ENCODE measurements at places on chromosomes 16 and 17. TPM values are rescaled to one million over a fixed set of nuclear protein-coding genes. Genes with fewer than 3 reads are reported as not detected.
A peak's percentile ranks its signal among the peaks of the same experiment; 100 is the strongest.

MYO15A gene
- 1.8 TPM for total RNA-seq

CHD9NB gene
- total RNA-seq = not detected

ABI3 gene
- total RNA-seq = 7.1 TPM

CDC6 gene
- 0.83 TPM for total RNA-seq

CDRT15 gene
- total RNA-seq = not detected

NOTUM gene
- not detected for total RNA-seq

NPB gene
- 0.27 TPM for total RNA-seq

SLC9A5 gene
- total RNA-seq = 6.1 TPM

GRCh38 chr16:51153577-51154031 is 2.5 kb upstream of the SALL1 start:
- DNase-seq = no peak

DNA sequence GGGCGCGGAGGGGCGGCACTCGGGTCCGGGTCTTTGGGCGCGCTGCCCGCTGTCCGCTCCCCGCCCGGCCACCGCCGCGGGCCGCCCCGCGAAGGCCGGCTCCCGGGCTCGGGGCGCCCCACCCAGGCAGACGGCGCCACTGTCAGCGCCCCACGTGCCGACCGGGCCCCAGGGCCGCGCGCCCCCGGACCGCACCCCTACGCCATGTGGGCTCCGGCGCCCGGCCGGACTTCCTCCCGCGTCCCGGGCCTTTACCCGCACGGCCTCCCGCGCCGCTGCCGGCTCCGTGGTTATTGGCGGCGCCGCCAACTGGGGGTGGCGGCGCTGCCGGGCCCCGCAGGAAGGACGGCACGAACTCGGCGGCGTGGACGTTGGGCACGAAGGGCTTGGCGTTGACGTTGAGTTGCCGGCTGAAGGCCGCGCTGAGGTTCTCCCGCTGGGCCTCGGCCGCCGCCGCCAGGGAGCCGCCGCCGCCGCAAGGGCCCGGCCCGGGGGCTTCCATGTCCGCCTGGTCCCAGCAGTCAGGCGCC is 577 bp downstream of the GSPT1 start:
- peak; percentile 70 for DNase-seq

DNA sequence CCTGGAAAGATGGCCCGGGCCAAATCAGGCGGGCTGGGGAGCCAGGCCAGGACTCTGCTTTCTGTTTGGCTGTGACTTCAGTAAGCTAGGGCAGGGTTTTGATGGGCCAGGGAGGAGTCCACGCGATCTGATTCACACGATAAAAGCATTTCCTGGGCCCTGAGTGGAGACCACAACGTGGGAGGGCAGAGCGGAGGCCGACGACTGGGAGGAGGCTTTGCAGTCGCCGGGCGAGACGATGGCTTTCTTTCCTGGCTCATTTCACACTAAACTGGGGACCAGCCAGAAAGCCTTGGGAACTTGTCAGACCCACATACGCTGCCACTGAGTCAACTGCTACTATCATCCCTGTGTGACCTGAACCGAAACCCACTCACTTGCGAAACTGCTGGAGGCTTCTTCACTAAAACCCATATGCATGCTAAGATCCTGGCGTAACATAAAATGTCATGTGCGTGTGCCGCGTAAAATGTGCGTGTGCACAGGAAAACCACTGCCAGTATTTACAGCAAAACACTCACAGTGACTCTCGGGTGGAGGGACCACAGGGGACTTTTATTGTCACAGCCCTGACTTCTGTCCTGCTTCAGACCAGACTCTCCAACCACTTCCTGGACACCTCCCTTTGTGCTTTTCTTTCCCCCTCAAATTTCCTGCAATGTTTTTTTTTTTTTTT is 14.2 kb upstream of the RHBDF2 start:
- peak; percentile 93 for DNase-seq

- DNase-seq = no peak
These were observed 23.1 kb upstream of the CDC42EP4 start for GRCh38 chr17:73334771-73335513.

DNA sequence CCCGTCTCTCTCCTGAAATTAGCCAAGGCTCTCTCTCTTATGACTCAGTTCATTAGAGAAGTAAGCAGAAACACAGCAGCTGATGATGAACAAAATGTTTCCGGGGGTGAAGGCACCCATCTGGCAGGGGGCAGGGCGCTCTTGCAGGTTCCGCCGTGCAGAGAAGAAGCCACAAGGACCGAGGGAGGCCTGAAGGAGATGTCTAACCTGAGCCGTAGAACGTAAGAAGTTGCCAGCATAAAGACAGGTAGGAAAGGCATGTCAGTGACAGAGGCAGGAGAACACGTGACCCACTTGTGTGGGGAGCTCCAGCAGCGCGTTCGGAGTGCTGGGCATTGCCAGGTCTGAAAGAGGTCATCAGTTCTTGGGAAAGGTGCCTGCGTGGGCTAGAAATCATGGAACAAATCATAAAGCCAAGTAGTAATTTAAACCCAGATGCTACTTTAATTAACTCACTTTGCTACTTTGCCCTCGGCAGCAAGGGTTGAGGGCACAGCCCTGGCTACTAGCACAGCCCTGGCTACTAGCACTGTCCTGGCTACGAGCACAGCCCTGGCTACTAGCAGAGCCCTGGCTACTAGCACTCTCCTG is 198.6 kb downstream of the RPTOR start:
- DNase-seq = no peak

GRCh38 chr17:38735161-38735997 is 5.2 kb downstream of the CISD3 start:
- DNase-seq = no peak

DNA sequence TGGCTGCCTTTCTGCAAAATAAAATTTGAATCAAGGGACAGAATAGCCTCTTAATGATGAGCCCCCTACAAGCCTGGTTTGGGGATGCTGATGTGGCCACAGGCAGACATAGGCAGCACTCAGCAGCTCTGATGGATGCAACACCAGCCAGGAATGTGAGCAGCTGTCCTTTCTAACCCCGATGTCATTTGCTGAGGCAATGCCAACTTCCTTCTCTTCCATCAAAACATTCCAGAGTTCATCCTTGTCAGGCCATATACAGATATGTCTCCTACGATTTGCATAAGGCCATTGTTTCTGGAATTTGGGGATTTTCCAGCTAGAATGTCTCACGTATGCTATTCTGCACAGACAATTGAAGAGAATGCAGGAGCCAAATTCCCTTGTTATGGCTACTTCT is 52.1 kb upstream of the MYOCD start:
- DNase-seq = no peak

DNA sequence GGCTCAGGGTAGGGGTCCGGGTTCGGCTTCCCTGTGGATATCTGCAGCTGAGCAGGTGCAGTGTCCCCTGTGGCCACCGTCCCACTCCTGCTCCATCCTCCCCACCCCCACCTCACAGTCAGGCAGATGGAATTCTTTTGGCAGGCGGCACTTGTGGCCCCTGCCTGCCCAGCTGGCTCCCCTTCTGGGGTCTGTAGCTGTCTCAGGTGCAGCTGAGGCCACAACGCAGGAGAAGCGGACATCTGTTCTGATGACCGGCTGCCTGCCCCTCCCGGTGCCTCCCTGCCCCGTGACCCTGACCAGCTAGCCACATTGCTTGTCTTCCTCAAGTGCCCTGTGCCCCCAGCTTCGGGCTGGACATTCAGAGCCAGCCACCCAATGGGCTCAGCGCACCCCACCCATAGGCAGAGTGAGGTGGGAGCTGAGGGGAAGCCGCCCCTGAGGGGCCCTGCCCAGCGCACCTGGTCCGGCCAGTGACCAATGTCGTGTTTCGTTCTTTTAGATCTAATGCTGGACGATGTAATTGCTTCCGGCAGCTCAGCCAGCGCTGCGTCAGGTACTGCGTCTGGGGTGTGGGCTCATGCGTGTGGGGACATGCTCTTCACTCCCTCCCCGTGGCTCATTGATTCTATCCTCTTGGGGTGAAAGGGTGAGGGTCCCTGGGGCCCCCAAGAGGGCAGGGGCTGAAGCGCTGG is 25.2 kb upstream of the ABCC3 start:
- DNase-seq = no peak

GRCh38 chr17:45326626-45327025 is 9.8 kb upstream of the MAP3K14 start:
- DNase-seq = peak; percentile 4

DNA sequence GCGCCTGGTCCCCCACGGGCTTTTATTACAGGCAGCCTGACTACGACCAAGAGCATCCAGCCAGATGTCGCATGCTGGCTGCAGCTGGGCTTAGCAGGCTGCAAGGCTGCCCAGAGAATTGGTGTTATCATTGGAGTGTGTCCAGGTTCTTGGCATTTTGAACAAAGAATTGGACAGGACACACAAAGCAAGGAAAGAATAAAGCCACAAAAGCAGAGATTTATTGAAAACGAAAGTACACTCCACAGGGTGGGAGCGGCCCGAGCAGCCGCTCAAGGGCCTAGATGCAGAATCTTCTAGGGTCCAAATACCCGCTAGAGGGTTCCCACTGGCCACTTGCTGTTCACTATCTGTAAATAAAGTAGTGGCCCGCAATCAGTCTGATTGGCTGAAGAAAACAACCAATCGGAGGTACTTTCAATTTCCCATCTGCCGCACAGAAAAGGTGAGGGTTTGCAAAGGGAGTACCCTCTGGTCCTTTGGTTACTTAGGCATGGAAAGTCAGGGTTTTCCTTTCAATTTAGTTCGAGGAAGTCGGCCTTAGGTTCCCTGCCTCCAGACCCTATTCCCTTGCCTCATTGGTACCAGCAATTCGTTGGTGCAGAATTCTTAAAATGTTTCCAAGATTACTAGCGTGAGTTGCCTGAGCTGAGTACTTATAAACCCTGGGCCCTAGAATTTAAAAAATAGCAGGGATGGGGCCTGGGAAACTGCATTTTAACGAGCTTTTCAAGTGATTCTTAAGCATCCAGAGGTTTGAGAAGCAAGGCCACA is 38.5 kb upstream of the CNEP1R1 start:
- DNase-seq = no peak

DNA sequence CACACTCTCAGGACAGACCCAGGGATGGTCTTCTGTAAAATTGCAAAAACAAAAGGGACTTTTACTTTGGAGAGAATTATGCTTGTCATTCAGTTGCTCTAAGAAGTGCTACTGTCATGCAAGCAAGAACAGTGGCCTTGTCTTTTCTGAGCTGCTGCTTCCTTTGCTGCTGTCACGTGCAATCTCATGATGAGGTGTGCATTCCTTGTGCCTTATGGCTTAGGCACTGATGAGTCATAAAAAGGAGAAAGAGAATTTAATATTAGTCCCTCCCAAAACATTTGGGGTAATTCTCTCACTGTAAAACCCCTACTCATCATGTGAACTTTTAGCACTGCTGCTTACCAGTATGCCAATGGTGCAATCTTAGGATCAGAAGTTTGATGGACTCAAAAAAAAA is 2051.3 kb downstream of the TP53TG3F start:
- DNase-seq = no peak

DNA sequence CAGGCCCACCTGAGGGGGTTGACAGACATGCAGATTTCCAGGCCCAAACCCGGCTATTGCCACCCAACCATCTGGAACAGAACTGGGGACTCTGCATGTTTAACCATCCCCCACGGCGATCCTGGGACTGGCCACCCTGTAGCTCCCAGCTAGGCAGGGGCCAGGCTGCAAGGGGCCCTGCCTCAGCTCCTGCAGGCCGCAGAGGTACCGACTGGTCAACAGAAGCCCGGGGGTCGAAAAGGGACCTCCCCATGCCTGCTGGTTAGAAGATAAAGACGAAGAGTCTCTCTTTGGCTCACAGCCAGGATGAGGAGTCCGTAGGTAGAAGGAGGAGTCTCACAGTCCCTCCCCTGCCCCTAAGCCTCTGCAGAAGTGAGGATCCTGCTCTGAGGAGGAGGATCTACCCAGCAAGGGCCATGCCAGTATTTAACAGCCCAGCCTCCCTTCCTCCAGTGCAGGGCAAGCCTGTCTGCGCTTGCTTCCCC is 223.4 kb upstream of the TNRC6C start:
- no peak for DNase-seq

- DNase-seq = no peak
These were observed 2.8 kb upstream of the NAT9 start for GRCh38 chr17:74778960-74779359.

GRCh38 chr16:87361916-87362619 is 21.5 kb downstream of the FBXO31 start:
- no peak for DNase-seq

DNA sequence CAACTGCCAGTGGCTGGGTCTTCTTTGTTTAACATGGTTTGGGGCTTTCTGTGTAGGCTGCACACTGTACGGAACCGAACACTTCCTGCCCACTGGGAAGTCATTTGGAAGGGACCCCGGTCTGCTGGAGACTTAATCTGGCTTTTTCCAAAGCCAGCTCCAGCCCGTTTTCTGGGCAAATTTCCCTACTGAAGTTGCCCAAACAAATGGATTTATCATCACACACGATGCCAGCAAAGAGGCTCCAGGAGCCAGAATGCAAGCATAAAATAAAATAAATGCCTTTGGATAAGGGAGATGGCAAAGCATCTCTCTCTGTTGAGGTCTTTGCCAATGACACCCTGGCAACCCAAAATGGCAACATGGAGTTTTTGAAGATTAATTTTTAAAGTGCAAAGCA is 259.9 kb upstream of the IRX3 start:
- no peak for DNase-seq

DNA sequence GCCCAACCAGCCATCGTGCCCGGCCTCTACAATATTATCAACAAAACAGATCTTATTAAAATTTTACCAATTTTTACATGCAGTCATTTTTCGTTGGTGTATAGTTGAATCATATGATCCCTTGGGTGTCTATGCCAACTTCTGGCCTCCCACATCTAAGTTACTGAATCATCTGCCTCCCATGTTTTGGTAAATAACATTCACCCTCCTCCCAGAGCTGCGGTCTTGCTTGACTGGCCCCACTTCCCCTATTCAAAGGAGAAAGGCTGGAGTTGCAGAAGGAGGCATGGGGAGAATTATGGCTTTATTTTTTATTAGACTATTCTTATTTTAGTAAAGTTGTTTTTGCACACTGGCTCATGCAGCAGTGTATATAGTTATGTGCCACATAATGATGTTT is 18.5 kb upstream of the CCL23 start:
- DNase-seq = no peak

DNA sequence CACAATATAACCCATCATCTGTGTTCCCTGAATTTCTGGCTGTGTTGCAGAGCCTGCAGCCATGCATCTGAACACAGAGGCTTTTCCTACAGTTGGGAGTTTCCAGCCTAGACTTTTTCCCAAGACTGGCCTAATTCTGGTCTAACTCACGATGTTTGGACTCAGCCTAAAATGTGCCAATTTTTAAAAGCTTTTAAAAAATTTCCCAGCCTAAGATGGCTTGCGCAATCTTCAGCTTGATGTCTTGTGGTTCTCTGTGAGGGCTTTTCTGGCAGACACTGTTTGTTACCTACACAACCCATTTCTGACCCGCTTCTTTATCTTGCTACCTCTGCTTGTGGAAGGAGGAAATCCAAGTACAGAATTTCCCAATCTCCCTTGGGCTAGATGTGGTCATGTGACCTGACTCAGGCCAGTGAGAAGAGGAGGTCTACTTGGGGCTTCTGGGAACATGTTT is 72.7 kb upstream of the GAS7 start:
- no peak for DNase-seq
